Colonic mucosa (tissue), 4 donors: ENCODE measurements at places on chromosomes 1 and 21.

DNA sequence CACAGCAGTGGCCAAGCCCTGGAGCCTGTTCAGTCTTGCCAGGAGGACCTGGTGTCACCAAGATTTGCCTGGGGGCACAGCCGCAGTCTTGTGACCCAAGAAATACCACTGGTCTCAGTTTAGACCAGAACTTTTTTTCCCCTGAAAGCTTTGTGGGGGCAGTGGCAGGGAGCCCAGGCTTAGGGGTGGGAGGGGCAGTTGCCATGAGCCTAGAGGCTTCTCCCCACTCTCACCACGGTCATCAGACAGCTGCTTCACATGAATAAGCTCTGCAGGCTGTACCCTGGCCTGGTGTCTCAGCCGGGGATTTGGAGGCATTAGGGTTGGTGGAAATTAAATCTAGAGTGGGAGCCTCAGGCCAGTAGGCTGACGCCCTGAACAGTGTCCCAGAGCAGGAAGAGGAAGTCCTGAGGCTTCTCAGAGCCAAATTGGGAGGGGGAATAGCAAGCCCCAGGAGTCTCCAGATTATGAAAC, 73.7 kb downstream of the SLC16A1 start:
- no peak for DNase-seq

DNA sequence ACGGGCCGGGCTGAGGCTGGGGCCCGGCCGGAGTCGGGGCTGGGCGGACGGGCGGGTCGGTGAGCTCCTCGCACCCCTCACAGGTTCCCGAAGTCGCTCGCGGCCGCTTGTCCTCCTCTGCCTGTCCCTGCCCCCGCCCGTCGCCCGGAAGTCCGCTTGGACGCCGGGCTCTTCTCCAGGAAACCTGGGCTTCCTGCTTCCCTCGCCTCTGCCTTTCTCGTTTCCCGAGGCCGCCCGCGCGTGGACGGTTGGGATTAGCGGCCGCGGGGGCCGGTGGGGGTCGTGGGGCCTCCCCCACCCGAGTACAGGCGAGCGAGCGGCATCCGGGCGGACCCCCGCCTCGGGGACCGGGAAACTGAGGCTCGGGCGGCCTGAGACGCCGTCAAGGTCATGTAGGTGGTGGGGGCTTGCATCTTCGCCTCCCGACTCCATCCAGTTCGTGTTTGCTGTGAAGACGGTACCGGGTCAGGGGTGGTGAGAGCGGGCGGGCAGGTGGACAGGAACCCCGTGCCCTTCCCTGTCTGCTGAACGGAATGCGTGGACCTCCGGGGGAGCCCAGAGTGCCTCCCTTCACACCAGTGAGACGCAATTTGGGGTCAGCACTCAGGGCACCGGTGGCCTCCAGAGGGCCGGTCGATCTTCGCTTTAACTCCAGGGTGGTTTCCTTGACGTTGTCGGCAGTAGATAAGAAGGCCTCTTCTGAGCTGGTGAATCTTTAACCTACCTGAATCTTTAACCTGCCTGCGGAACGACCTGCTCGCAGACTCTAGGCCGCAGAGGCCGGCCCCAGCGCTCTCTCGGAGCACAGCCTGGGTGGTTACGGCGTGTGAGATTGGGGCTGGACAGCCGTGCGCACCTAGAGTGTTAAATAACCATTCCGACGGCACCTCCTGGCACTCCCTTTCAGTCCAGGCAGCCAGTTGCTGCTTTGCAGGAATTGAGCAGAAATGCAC, 686 bp downstream of the ARF1 start:
- DNase-seq: peak; percentile 64

- no peak for DNase-seq
Observed at GRCh38 chr1:232477728-232478127, 152.2 kb downstream of the SIPA1L2 start.

- peak; percentile 15 for DNase-seq
Observed at GRCh38 chr1:153359241-153359640, 1.6 kb downstream of the S100A9 start.

GRCh38 chr1:76764638-76765454, 102.4 kb upstream of the ST6GALNAC5 start:
- DNase-seq: no peak
